Stimulated activated CD8-positive, alpha-beta memory T cell treated with anti-CD3 and anti-CD28 coated beads, Interleukin-7, amount 100 ng/mL, for 4 hours (primary cell): ENCODE measurements at places on chromosomes 5 and 9.

- DNase-seq = no peak
Measured at GRCh38 chr5:89080467-89081116, 197.6 kb upstream of the MEF2C start.

DNA sequence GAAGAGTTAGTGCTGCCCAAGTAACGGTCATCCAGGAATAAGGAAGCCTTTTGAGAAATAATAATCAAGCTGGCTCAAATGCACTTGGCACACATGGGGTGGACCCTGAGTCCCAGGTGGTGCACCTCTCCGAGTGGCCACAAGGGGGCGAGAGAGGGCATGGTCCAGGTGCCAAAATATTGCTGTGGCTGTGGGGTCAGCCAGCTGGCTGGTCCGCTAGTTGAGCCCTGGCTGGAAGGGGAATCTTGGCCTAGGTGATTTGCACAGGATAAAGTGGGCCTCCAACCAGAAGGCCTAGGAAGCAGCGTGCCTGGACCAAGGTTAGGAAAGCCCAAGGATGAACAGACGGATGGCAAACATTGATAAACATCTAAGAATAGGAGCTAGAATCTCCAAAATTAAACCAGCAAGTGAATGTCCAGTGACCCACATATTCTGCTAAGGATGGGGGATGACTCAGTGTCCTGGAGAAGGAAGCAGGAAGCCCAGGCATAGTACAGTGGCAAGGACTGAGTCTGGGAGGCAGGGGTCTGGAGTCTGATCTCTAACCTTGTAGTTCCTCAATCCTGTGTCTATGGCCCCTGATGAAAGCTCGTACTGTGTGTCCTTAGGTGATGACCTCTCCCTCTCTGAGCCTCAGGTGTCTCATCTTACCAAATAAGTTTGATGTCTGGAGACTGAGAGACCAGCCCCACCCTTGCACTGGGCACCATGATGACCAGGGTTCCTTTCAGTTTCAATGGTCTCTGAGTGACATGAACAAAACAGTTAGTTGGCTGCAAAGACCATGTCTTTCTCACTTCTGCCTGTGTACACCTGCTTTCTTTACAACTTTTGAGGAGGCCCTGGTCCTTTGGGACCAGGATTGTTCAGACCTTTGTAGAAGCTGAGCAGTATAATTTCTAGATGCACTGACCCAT lies 19.2 kb upstream of the SHB start:
- peak; percentile 41 for DNase-seq

- DNase-seq = no peak
Measured at GRCh38 chr9:92745881-92746280, 18.8 kb downstream of the BICD2 start.

- DNase-seq = no peak
Measured at GRCh38 chr9:86655147-86655546, 292.2 kb downstream of the GAS1 start.

DNA sequence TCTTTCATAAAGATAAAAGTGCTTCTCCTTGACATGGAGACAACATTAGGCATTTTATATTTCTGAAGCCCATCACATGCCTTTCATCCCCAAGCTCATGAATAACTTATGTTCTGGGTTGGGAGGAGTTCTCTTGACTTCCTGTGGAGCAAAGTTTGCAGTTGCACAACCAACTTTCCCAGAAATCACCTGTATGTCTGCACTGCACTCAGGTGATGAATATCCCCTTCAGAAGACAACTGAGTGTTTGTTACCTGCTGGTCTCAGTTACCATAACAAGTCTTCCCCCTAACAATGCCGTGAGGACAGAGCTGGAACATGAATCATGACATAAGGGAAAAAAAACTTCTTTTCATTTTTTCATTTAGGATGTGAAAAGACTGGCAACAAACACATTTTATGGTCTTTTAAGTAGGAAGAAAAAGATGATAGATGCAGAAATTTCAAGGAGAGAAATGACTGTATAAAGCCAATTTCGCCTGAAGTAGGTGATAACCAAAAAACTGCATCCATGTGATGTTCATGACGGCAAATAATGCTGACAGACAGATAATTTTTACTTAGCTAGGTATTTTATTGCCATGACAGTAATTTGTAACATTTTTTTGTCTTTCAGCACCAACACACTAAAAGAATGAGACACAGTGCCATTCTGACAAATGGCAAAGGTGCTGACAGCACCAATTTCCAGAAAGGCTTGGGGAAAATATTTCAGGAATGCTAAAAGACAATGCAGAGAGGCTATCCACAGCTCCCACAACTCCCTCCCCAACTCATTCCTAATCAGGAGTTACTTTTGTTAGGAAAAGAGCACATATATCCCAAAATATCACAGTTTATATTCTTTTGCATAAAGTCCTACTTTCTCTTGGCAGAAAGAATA lies 656.3 kb downstream of the PRELID2 start:
- no peak for DNase-seq

- DNase-seq = no peak
Measured at GRCh38 chr9:98811051-98811650, 3.7 kb downstream of the GALNT12 start.

GRCh38 chr5:56802205-56802604 lies 13.1 kb upstream of the MAP3K1 start:
- DNase-seq = no peak

- DNase-seq = no peak
Measured at GRCh38 chr5:128684961-128685360, 146.9 kb upstream of the FBN2 start.

DNA sequence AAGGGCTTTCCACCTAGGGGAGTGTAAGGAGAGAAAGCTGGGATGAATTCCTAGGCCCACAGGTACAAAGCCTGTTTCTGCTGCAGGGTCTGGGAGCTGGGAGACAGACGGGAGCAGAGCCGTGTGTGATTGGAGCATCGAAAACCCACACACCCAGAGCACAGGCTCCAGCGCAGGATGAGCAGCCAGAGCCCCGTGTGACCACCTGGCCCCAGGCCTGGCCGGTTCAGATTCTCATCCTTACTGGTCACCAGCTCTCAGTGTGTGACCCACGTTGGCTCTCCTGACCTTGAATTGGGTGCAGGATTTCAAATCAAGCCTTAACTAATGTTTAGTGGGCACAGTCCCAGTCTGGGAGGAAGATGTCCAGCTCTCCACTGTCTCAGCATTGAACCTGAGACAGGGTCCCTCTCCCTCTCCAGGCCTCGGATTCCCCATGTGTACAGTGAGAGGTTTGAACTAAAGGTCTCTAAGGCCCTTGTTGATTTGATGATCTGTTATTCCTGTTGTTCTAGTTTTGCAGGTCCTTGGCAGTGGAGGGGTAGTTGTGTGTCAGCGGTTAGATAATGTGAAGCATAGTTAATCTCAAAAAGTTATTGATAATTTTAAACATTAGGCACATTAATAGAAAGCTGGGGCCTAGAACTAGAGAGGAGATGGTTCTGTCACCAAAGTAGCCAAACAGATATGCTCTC lies 50.1 kb downstream of the PPARGC1B start:
- no peak for DNase-seq

GRCh38 chr5:132391247-132391646 lies 21.7 kb downstream of the SLC22A5 start:
- DNase-seq = no peak
